Stimulated activated CD8-positive, alpha-beta memory T cell treated with anti-CD3 and anti-CD28 coated beads, Interleukin-7, amount 100 ng/mL, for 48 hours (primary cell): ENCODE measurements at places on chromosomes 6 and 20.

DNA sequence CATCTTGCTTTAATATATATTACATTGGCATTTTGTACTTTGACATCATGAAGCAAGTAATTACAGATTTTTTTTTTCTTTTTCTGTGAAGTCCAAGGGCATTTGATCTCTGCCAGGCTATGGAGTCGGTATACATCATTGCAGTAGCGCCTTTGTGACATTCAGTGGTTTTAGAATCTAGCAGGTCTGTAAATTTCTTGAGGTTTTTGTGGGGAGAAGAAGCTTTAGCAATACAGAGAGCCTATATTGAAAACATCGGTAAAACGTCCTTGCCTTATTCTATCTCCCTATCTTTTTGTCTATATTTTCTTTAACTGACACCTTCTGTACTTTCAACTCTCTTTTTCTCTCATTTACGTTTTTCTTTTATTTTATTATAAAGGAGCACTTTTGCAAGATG, 47.2 kb downstream of the DUSP22 start:
- DNase-seq = no peak

- DNase-seq = no peak
These were observed 66.2 kb downstream of the SOBP start for GRCh38 chr6:107556082-107556481.

DNA sequence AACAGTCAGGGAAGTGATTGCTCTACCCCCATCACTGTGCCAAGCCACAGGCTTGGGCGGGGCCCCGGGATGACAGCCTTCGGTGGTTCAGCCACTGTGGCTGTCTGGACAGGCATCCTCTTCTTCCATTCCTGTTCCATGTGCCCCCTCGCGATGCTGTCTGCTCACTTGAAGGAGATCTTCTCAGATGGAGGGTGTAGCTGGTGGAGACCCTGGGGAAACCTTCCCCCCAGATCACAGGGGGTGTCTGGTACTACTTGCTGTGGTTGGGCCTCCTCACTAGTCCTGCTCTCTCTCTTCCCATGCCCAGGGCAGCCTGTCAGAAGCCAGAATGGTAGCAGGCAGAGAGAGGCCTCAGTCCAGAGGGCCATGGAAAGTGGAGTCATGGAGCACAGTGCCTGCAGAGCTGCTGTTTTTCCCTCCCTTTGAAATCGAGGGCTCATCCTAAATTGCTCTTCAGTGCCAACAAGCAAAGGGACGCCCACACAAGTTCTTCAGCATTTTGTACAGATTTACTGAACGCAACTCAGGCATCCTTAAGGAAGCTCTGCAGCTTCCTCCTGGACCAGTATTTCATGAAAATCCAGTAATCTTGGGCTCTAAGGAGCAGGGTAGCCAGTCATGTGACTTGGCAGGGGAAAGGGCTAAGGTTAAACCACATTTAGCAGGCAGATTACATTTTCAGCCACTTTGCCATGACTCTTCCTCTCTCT, 326.6 kb downstream of the ZFAND3 start:
- DNase-seq = no peak

DNA sequence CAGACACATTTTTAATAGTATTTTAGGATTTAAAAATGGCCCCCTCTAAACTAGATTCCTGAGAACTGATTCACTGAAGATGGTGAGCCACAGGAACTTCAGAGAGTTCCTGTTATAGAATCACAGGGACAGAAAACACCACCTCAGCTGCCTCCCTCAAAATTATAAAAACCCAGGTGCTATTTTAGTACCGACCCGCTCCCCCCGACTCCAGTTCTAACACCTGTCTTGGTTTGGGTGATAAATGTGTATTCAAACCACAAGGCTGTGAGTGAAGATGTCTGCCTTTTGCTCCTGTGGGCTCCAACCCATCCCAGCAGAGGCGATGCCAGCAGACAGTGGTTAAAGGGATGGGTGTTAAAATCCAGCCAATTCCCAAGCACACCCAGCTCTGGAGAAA, 127.4 kb upstream of the LY86 start:
- DNase-seq = no peak

- no peak for DNase-seq
These were observed 704 bp upstream of the FAM210B start for GRCh38 chr20:56358070-56358469.

DNA sequence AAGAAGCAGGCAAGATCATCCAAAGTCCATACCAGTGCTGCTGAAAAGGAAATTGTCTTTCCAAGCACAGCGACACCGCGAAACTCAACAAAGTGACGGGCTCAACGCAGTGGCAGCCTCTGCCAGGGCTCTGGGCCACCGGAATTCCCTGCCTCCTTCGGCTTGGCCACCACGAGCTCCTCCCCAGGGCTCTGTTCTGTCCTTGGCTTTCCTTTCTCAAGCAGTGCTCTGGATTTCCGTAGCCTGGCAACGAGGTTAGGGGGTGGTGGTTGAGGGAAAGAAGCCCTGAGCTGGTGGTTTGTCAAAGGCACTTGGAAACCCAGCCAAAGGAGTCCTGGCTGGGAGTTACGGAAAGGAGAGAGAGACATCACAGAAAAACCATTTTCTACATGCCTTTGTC, 31.2 kb downstream of the PRR18 start:
- no peak for DNase-seq

DNA sequence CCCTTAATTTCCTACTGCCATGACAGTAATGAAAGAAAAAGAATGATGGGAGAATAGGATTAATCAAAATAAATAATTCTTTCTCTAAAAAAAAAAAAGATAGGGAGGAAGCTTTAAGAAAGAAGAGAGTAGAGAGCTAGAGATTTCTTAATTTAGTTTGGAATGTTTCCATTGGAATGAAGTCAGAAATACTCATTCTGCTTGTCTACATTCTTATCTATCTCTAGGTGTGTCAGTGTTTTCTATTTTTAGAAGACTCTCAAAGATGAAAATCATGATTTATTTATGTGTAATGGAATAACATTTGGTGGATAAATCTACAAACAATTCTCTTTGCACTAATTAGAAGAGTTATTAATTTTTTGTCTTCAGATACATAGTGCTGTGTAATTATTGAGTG, 38.0 kb upstream of the HIVEP1 start:
- no peak for DNase-seq

- no peak for DNase-seq
These were observed 26.5 kb downstream of the THBS2 start for GRCh38 chr6:169227116-169227515.

DNA sequence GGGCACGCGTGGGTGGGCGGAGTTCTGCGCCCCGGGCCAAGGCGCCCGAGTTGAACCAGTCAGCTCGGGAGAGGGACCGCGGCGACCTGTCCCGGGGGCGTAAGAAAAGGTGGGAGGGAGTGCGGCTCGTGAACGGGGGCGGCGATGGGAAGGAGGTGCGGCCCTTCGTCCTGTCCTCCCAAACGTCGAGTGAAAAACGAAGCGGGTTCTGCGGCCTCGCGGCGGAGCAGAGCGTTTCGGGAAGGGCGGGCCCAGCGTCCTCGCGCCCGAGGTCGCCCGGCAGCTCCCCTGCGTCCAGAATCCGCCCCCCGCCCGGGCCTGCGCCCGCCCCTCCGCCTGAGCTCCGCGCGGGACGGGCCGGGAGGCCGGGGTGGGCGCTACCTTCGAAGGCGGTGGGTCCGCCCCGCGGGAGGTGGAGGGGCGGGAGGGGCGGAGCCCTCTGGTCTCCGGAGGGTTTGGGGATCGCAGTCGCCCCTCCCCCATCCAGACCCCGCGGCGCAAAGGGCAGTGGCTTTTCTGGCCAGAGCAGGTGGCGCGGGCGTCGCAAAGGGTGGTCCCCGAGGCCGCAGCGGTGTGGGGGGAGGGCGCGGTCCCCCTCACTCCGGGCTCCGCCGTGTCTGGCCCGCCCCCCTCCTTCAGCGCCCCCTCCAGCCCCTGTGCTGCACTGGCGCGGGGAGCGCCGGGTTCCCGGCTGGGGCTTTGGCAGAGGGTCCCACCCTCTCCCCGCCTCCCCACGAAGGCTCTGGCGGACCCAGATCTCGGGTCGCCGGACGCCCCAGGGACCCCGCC, 838 bp downstream of the STMN3 start:
- no peak for DNase-seq

DNA sequence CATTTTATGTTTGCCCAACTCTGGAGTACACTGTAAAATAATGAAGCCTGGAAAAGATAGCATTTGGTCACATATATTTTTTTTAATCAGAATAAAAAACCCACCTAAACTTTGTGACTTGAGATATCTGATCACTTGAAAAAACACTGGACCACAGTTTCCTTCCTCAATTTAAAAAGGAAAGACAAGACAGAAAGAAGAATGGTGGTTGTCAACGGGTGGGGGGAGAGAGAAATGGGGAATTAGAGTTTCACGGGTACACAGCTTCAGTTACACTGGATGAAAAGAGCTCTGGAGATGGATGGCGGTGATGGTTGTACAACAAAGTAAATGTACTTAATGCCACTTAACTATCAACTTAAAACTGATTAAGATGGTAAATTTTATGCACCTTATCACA, 14.7 kb upstream of the DST start:
- no peak for DNase-seq

DNA sequence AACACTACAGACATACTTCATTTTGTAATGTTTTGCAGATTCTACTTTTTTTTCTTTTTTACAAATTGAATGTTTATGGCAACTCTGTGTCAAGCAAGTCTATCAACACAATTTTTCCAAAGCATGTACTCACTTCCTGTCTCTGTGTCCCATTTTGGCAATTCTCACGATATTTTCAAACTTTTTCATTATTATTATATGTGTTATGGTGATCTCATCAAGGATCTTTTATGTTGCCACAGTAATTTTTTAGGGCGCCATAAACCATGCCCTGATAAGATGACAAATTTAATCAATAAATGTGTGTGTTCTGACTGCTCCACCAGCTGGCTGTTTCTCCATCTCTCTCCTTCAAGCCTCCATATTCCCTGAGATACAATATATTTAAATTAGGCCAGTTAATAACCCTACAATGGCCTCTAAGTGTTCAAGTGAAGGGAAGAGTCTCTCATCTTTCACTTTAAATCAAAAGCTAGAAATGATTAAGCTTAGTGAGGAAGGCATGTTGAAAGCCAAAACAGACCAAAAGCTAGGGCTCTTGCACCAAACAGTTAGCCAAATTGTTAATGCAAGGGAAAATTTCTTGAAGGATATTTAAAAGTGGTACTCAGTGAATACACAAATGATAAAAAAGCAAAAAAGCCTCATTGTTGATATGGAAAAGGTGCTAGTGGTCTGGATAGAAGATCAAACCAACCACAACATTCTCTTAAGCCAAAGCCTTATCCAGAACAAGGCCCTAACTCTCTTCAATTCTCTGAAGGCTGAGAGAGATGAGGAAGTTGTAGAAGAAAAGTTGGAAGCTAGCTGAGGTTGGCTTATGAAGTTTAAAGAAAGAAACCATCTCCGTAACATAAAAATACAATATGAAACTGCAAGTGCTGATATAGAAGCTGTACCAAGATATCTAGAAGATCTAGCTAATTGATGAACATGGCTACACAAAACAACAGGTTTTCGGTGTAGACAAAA, 194.4 kb upstream of the TAB2 start:
- no peak for DNase-seq

- DNase-seq = no peak
These were observed 7.3 kb upstream of the BPIFA2 start for GRCh38 chr20:33160681-33161080.

DNA sequence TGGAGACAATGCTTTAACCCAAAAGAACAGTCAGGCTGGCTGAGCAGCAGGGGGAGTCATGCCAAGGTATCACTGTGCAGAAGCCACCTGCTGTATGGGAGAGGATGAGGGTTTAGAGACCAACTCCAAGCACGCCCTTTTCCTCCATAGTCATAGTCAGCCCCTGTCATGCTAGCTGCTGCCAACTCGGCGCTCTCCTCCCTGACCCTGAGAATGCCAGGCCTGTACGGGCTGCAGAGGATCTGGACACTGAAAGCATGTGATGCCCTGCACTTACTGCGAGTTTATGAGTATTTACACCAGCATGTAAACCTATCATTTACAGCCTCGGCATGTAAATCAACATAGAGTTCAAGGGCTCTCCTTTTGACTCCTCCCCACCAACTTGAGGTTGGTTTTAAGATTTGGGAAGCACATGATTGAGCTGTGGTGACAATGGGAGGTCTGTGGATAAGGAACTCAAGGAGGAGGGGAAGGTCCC, 11.7 kb upstream of the SCUBE3 start:
- no peak for DNase-seq

DNA sequence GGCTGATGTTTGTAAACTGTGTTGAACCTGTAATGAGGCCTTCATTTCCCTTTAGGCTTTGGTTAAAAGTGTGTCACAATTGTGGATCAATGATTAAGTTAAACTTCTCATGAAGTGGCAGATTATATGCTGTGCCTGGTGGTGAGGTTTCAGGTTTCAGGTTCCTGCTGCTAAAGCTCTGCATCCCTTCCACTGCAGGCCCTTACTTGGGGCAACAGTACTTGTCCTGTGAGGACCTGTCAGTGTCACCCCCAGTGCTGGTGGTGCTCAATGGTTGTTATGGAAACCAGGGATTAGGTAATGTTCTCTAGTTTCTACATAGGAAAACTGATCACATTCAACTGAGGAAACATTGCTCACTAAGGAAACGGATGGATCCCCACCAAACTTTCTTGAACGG, 18.5 kb downstream of the RPP21 start:
- DNase-seq = no peak

DNA sequence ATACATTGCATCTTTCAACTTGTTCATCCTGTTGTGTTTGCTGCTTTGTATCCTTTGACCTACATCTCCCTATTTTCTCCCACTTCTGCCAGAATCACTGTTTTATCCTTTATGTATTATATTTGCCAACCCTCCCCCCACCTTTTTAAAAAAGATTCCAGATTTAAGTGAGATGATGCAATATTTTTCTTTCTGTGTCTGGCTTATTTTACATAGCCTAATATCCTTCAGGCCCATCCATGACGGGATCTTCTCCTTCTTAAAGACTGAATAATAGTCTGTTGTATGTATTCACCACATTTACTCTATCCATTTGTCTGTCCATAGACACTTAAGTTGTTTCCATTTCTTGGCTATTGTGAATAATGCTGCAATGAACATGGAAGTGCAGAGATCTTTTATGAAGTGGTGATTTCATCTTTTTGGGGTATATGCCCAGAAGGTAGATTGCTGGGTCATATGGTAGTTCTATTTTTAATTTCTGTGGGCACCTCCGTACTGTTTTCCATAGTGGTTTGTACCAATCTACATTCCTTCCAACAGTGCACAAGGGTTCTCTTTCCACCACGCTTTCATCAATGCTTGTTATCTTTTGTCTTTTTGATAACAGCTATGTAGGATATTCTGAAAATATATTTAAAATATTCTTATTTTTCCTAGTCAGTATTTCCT, 181.0 kb downstream of the CDKAL1 start:
- no peak for DNase-seq

DNA sequence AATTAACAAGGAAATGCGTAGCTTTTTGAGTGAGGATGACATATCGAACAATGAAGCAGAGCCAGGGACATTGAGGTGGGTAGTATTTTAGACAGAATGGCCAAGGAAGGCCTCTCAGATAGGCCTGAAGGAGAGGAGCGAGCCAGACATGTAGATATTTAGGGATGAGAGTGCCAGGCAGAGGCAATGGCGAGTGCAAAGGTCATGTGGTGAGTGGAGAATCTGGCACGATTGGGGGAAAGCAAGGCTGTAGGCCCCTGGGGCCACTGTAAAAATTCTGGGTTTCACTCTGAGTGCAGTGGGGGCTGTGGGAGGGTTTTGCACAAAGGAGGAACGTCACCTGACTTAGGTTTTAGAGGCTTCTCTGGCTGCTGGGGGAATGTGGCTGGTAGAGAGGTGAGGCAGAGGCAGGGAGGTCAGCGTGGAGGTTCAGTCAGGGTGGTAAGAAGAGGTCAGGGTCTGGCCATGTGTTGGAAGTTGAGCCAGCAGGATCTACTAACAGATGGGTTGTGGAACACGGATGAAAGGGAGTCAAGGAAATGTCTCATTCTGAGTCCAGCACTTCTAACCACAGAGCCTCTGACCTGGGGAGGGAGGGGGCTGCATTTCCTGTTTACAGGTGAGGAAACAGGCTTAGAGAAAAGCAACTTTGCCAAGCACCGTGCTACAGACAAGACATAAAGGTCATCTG, 11.3 kb downstream of the SIRPA start:
- no peak for DNase-seq
